ENCODE measurements at places on chromosomes 16 and 17.

DNA sequence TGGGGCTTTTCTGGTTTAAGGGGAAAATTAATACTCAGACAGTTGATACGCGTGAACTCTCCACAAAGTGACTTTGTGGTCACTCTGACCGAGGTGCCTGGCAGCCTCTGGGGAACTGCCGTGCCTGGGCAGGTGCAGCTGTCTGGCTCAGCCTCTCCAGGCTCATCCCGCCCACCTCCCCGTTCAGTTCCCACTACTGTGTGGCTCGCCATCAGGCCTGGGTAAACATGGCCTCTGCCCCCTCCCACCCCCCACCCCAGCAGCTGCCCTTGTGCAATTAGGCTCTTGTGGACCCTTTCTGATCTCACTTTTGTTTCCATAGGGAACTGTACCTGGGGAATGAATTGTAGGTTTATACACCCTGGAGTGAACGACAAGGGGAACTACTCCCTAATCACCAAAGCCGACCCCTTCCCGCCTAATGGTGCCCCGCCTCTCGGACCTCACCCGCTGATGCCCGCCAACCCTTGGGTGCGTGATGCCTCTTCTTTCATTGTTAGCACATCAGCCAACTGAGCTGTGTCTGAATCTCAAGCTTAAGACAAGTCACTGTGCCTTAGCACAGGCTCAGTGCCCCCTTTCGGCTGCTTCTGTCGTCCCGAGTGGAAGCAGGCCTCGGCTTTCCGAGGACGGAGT, 27.8 kb downstream of the ZC3H18 start:
- DNase-seq, result no peak

DNA sequence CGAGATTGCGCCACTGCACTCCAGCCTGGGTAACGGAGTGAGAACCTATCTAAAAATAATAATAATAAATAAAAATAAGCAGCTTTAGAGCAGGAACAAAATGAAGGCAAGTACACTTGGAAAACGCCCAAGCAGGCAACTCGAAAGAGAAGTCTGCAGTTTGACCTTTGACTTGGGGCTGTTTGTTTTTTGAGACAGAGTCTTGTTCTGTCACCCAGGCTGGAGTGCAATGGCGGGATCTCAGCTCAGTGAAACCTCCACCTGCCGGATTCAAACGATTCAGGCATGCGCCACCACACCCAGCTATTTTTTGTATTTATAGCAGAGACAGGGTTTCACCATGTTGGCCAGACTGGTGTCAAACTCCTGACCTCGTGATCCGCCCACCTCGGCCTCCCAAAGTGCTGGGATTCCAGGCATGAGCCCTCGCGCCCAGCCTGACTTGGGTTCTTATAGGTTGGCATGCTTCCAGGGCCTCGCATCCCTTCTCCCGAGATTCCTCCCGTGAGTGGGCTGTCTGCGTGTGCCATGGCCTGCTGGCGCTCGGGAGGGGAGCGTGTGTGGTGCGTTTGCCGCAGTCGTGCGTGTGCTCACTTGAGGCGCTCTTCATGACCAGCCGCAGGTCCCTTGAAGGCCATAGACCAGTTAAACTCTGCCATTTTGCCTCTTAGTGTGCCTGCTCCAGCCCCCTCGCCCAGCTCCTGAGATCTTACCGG, 18.4 kb upstream of the UBE2I start:
- DNase-seq, result no peak

GRCh38 chr16:56116577-56116964, 74.7 kb upstream of the GNAO1 start:
- DNase-seq, result no peak

GRCh38 chr17:64154717-64155116, 24.8 kb upstream of the ERN1 start:
- DNase-seq, result no peak

GRCh38 chr17:62678214-62678919, 50.9 kb downstream of the MRC2 start:
- no peak for DNase-seq

DNA sequence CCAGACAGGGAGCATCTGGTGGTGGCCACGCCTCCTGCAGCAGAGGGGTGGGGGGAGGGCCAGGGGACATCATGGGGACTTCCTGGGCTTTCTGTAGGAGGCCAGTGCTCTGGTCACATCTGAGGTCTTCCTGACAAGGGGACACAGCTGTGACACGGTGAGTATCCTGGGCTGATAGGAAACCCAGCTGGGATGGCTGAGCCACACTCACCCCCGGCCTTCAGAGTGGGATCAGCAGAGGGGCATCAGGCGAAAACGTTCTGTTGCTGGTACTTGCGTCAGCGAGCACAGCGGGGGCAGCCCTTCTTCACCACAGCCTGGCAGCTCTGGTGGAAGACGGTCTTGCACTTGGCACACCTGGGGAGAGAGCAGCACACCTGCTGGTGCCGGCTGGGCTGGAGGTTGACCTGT, 122.9 kb upstream of the SMURF2 start:
- DNase-seq, result no peak

- peak; percentile 100 for DNase-seq
These were observed 7.2 kb upstream of the PDP2 start for GRCh38 chr16:66872943-66873684.

- peak; percentile 97 for DNase-seq
These were observed 28.0 kb upstream of the SNN start for GRCh38 chr16:11639925-11640899.
